ENCODE measurements at places on chromosomes 12 and 14.

DNA sequence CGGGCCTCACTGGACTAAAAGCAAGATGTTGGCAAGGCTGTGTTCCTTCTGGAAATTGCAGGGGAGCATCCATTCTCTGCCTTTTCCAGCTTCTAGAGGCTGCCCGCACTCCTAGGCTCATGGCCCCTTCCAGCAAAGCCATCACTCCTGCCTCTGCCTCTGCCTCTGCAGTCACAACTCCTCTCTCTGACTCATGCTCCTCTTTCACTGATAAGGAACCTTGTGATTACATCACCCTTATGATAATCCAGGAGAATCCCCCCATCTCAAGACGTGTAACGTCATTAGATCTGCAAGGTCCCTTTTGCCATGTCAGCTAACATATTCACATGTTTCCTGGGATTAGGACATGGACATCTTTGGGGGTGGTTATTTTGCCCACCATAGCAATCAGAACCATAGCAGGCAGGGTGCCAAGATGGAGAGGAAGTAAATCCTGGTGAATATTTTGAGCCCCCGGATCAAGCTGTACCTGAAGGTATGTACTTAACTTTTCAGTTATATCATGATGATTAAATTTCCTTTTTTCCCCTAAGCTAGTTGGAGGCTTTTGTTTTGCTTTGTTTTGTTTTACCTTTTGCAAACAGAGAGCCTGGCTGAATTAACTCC is 123.6 kb downstream of the SCARB1 start:
- DNase-seq, result no peak

GRCh38 chr12:132730353-132730752 is 19.7 kb downstream of the PGAM5 start:
- DNase-seq, result no peak

GRCh38 chr12:108198043-108198442 is 69.0 kb downstream of the WSCD2 start:
- DNase-seq, result no peak

- DNase-seq, result no peak
These were observed 43.4 kb upstream of the SPTLC2 start for GRCh38 chr14:77659831-77660230.

GRCh38 chr12:14283489-14284144 is 81.9 kb upstream of the ATF7IP start:
- no peak for DNase-seq

DNA sequence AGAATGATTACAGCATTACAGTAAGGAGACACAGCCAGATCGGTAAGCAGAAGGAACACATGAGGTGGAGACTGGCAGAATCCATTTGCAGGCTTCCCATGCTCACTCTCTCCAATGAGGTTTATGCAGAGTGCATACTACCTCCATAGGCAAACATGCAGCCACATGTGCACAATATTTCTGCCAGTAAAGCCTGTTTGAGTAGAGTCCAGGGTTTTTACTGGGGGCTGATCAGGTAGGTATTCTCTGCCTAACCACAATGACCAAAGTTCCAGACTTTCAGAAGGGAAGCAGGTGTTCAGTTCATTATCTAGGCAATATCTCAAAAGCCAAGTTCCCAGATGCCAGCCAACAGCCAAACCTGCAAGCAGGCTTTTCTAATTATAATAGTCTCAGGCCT is 31.1 kb downstream of the INTS13 start:
- DNase-seq, result peak; percentile 5

GRCh38 chr12:108854451-108855283 is 2.7 kb downstream of the SSH1 start:
- DNase-seq, result no peak

GRCh38 chr12:65594409-65594808 is 229.9 kb upstream of the HMGA2 start:
- no peak for DNase-seq

GRCh38 chr14:94288610-94289465 is 4.2 kb downstream of the SERPINA10 start:
- no peak for DNase-seq

DNA sequence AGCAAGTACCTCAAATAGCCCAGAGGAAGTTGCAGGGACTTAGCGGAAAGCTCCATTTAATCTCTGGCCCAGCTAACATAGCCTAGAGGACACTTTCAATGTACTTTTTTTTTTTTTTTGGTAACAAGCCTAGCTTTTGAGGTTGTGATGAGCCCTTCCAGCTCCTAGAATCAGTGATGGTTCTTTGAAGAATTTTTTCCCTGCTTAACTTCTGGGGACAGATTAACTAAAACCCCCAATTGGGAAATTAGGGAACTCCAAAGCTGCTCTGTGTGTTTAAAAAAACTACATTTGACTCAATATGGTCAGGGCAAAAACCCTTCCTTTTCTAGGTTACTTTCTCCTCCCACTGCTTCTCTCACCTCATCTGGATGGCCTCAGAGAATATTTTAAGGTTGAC is 23.9 kb upstream of the ITGA5 start:
- DNase-seq, result no peak

- DNase-seq, result peak; percentile 29
These were observed 197.8 kb upstream of the FRMD6 start for GRCh38 chr14:51453869-51454268.

DNA sequence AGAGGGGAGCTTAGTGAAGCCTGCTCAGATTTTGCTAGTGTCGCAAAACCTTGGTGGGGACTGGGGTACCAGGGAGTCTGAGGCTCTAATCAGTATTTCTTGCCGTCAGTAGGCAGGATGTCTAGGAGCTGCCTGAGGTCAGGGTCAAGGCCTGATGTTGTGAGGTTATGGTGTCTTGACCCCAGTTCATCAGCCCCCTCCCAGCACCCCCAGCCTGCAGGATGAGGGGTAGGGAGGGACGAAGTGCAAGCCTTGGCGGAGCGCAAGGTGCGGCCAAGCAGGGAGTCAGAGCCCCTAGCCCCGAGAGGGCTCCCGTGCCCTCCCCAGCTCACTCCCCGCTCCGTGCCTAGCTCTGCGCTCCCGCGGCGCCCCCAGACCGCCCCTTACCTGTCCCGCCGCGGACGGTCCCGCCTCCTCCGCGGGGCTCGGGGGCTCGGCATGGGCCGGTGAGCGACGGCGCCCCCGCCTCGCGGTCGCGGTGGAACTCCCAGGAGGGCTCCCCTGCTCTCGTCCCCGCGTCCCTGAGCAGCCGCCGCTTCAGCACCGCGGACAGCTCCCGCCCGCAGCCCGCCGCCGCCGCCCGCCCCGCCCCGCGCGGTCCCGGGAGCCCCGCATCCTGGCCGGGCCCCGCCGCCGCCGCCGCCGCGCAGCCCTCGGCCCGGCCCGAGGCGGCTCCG is 347 bp downstream of the SYNDIG1L start:
- no peak for DNase-seq

DNA sequence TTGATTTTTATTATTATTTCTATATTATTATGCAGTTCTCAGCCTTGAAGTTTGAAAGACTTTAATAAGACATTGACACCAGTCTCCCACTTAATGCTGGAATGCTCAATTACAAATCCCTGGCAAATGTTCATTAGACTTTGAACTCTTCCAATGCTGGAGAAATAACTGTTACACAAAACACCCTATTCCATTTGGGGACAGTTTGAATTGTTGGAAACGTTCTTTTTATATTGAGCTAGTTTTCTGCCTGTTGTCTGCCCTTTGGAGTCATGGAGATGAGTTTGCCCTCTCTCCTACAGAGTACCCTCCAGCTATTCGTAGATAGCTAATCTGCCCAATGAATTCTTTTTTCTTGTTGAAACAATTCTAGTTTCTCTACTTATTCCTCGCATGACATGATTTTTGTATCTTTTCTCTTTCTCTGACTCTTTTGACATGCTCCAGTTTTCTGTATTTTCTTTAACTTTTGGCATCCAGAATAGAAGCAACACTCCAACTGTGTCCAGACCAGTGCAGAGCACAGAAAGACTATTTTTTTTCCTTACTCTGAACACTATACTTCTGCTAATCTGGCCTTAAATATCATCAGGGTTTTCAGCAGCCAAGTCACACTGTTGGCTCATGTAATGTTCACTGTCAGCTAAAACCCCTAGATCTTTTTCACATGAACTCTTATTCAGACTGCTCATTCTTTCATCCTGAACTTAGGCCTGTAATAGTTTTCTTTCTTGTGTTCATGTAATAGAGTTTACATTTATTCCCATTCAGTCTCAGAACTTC is 379.3 kb downstream of the RAD51B start:
- no peak for DNase-seq
